ENCODE measurements at places on chromosomes 16 and 17. TPM values are rescaled to one million over a fixed set of nuclear protein-coding genes. Genes with fewer than 3 reads are reported as not detected.

Gene KRT39
- not detected for total RNA-seq

Gene RCVRN
- total RNA-seq = not detected

GRCh38 chr17:21285164-21286065 is 904 bp downstream of the MAP2K3 start:
- peak; percentile 61 for DNase-seq

GRCh38 chr17:74231928-74232907 is 18.8 kb downstream of the TTYH2 start:
- DNase-seq = no peak

DNA sequence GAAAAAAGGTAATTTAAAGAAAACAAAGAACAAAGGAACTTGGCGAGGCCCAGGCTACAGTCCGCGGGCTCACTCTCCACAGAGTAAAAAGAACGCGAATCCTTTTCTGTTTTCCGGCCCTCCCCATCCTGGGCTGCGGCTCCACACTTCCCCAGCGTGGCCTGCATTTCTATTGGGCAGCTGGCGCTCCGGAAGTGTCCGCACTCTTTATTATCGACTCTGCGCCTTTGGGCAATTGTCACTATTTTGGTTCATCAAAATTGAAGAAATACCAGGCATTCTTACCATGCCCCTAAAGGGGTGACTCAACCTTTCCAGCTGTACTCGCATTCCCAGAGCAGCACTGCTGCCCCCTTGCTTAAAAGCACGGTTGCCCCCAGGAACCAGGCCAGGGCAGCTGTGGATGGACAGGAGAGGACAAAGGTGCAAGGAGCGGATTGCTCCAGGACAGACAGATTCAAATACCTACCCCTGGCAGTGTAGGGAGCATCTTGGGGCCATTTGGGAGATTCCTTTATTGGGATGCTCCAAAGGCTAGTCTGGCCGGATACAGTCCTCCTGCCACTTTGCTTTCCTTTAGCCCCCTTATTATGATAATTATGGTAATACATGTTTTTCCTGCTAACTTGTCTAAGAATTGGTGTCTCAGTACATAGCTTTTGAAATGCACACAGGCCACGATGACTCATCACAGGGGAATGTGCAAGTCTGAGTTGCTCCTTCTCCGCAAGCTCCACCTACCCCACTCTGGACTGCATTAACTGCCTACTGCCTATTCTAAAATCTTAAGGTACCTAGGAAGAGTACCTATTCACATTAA is 985 bp upstream of the SLFN12 start:
- peak; percentile 98 for DNase-seq

Data from lung microvascular endothelial cell (primary cell).